ENCODE measurements at places on chromosomes 6 and 20.

GRCh38 chr6:115934145-115934544, 126.5 kb downstream of the FRK start:
- no peak for DNase-seq

DNA sequence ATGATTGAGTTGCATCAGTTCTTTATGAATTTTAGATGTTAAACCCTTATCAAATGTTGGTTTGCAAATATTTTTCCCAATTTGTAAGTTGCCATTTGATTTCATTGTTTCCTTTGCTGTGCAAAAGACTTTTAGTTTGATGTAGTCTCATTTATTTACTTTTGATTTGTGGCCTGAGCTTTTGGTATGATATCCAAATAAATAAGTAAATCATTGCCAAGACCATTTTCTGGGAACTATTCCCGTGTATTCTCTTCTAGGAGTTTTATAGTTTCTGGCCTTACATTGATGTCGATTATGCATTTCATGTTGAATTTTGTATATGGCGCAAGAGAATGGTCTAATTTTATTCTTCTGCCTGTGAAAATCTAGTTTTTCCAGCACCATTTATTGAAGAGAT, 13.4 kb downstream of the AIG1 start:
- DNase-seq: no peak

DNA sequence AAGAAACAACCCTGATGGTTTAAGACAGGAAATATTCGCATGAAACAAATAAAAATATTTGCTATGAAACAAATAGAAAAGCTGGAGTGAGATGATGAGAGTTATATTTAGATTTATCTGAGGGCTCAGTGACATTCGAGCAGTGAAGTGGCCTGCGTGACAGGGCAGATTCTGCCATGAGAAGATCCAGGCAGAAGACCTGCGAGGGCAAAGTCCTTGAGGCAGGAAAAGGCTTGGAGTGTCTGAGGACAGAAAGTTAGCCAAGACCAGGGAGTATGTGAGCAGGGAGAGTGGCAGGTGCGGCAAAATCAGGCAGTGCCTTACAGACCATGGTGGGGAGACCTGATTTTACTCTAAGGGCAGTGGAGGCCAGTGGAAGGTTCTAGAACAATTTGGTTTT, 66.9 kb upstream of the RIN2 start:
- DNase-seq: no peak

DNA sequence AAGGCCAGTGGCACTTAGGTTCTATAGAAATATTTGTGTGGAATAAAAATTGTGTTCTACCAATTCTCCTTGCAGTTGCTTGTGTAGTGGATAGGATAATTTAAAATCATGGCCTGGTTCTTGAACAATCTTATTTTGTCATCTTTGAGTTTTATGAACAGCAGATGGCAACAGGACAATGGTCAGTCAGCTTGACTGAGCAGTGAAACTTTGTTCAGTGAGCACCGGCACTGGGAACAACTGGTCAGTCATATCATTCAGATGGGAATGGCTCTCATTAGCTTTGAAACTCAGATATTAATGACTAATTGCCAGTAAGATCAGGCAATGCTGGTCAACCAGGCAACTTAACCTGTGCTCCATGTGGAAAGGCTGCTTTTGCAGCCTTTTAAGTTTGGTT, 129.2 kb downstream of the BCKDHB start:
- no peak for DNase-seq

GRCh38 chr6:3919130-3919628, 70.0 kb downstream of the FAM50B start:
- DNase-seq: peak; percentile 72
